Fibroblast of gingiva (primary cell): ENCODE measurements at places on chromosomes 2 and 18.

DNA sequence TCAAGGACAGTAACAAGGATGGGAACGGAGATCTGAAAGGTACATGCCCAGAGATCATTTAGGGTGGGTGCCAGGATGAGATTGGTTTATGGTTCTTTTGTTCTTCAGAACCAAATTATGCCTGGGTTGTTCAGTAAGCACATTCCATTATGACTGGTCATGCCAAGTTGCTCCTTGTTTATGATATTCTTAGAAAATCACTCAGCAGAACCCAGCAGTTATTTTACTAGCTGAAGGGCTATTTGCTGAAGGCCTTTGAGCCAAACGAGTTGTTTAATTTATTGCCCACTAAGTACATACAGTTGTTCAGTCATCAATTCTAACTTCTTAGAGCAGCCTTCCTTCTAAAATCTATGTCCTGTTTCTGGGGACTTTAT, 635 bp downstream of the SLC3A1 start:
- peak; percentile 32 for DNase-seq

DNA sequence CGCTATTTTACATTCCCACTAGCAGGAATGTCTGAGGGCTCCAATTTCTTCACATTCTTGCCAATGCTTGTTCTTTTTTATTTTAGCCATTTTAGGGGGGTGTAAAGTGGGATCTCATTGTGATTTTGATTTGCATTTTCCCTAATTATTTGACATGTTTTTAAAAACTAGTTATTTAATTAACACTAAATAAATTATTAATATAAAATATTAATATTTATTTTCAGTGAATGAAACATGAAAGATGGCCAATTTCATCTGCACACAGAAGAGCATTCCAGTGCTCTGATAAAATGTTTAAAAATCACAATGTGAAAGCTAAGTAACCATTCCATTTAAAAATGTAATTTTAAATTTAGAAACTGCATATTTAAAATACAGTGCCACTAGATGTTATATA, 322.2 kb upstream of the ZNF521 start:
- no peak for DNase-seq

GRCh38 chr2:211085056-211085680, 528.8 kb downstream of the CPS1 start:
- DNase-seq: peak; percentile 14

DNA sequence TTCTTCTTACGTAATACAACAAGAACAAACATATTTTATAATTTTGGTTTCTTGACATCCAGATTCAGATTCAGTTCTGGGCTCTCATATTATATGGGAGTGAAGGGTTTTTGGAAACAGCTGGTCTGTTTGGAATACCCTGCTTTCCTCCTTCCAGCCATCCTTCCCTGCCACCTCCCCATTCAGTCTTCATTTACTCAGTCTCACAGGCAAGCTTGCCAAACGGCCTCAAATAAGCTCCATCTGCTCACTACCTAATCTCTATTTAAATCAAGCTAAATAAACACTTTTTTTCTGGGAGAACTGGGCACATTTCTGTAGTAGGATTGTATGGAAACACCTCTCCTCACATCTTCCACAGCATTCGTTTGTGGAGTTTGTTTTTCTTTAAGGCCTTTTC, 147.5 kb downstream of the RND3 start:
- DNase-seq: peak; percentile 18

DNA sequence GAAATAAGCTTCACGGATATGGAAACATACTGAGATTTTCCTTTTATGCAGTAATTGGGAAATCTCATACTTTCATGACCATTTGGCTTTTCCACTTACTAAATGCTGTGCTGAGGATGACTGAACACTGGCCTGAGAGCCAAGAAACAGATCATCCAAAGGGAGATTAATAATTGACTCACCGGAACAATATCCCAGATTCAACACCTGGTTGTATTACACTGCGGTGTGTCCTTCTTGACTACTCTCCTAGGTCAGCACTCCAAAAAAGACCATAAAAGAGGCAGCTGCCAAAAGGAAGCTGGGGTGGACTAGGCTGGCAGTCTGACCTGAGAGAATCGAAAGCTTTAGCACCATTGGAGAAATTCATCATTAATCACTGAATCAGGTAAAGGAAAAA, 469.1 kb downstream of the CBLN2 start:
- no peak for DNase-seq

DNA sequence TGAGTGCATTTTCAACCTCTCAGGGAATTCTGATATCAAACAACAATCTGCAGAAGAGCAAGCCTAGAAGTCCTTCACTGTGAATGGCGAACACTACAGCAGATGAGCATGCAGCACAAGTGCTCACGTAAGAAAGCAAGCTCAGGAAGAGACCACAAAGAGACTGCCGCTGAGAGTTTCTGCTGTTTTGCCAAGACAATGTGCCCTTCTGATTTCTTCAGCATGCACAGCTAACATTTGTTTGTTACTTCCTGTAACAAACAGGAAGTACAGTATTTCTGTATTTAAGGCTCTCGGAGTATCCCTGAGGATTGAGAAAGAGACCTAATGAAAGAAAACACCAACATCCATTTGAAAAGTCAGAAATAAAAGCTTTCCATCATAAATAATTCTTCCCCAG, 45.9 kb downstream of the MBOAT2 start:
- DNase-seq: no peak

DNA sequence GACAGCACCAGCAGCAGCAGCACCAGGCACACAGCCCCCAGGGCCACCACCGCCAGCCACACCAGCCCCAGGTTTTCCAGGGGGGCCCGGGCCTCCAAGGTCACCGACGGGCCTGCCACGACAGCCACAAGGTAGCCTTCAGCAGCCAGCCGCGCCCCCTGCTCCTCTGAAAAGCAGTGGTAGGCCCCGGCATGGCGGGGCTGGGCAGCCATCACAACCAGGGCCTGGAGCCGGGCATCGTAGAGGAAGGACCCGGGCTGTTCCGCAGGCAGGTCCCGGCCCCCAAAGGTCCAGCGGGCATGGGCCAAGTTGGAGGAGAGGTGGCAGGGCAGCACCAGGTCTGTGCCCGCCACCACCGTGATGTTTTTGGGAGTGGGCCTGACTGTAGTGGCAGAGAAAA, 3.3 kb upstream of the ANKRD39 start:
- DNase-seq: no peak

DNA sequence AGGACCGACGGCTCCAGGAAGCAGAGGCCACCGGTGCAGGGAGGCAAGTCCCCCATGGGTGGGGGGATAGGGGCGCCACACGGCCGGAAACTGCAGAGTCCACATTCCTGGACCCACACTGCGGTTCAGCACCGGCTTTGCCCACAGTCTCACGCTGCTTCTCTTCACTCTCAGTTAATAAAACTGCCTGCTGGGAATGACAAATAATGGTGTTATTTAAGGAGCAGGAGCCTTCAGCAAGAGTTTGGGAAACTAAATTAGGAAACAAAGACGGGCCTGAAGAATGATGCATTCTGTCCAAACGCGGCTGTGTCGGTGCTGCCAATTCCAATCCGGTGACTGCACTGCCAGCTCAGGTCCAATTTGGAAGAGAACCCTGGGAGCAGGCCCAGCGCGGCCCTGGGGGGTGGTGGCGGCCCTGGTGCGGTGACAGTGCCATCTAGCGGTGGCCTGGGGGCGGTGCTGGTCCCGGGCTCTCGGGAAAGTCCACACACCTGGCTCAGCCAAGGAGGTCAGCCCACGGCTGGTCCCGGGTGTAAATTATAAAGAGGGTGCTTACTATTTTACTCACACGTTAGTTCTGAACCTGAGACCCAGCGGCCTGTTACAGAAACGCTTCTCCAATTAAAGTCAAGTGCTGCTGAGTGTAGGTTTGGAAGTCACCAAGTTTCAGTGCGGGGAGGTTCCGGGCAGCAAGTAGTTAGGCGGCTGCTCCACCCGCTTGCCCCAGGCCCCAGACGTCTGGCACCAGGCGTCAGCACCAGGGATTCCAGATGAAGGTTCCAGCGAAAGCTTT, 73.1 kb upstream of the PXDN start:
- peak; percentile 95 for DNase-seq

- no peak for DNase-seq
Measured at GRCh38 chr18:31438402-31438801, 9.1 kb upstream of the DSG3 start.

DNA sequence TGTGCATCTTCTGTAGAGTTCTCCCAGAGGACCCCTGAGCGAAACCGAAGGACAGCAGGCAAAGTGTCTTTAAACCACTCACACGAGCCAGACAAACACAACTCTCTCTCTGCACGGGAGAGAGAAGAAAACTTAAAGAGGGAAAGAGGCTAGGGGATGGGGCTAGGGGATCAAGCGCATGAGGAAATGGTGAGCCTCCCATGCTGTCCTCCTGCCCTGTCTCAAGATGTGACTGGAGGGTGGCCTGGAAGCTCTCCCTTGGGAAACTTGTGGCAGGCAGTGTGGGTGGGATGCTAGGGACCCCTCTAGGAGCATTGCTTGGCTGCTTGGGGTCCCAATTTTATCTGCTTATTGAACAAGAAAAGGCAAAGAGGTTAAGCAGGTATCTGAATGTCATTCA, 44.5 kb downstream of the CYP26B1 start:
- DNase-seq: no peak

DNA sequence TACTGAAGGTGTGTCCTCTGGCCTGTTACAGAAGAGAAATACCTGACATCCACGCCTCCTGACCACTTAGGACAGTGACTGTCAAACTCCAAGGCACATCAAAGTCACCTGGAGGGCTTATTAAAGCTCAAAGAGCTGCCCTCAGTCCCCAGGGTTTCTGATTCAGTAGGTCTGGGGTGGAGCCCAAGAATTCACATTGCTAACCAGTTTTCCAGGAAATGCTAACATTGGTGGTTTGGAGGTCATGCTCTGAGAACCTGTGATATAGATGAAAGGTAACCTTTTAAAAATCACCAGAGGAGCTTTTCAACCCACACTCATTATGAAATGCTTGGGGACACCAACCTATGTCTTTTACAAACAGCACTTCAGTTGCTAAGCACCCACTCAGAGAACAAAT, 172.3 kb downstream of the ALK start:
- DNase-seq: no peak

DNA sequence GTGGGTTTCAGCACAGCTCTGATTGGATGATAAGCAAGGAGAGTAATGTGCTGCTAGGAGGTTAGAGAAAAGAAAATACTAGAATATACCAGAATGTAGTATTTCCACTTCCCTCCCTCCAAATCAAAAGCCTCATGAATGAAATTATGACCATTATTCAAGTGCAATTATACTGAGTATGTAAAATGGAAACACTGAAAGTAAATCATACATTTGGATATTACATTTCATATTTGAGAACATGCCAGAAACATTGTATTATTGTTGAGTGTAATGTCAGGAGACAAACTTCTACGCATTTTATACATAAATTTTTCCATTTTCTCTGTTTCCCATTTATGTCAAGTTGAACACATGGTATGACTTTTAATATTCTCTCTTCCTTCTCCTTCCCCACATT, 942 bp upstream of the CETN1 start:
- no peak for DNase-seq

DNA sequence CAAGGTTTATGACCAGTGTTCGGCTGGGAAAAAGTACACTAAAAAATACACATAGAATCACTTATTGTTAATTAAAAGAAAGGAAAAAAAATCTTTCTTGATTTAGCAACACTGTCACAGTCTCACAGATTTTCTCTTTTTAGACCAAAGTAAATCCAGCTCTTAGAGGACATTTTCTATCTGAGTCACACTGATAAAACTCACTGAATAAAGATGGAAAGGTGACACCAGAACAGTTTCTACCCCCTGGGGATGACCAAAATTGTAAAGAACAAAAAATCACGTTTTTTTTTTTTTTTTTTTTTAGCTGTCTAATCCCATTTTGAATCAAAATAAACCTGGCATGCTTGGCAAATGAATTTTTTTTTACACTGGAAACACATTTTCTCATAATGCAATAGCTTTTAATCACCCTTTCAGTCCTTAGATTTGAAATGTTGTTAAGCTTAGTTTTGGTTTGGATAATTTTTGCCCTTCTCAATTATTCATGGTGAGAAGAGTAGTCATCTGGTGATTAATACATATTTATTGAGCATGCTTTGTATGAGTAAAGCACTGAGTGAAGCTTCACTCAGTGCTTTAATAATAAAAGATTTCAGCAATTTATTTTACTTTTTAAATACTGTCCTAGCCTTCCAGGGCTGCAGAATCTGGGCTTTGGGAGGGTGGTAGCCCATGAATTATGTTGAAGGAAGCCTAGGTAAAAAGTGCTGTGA, 886.3 kb downstream of the SLC4A3 start:
- no peak for DNase-seq

GRCh38 chr2:192948316-192948715, 753.6 kb upstream of the TMEFF2 start:
- DNase-seq: no peak

GRCh38 chr2:129771418-129772189, 207.9 kb upstream of the RAB6C start:
- DNase-seq: no peak

GRCh38 chr18:6022074-6022444, 126.7 kb upstream of the TMEM200C start:
- no peak for DNase-seq

DNA sequence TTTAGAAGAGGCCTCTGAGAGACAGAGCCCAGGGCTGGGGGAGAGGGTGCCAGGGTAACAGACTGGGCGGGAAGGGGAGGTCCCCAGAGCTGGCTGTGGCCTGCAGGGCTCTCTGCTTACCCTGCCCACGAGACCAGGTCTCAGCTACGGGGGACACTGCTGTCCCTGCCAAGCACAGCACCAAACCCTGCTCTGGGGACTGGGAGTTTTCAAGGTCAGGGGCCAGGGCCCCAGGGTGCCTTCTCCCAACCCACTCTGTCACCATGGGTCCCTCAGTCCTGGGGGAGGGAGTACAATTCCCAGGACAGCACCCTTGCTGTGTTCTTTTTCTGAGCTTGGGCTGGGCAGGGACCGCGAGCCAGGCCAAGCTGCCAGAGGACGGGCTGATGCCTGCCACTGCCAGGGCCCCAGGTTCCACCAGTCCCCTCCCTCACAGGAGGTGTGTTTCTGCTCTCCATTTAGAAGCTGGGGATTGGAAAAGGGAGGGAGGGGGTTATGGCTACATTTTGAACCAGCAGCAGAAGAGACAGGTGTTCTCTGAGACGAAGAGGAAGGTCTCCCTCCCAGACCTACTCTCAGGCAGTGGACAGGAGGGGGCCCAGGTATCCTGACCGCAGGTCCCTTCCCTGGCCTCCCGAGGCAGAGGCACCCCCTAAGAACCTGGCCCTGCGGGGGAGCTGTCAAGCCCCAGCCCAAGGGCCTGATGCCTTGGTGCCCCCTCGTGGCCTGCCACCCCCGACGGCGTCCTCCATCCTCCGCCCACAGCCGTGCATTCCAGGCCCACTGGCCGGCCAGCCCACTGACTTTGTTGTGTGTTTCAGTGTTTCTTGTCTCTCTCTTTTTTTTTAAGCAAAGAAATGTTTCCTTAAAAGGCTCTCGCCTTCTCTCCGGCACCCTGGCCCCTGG, 80.4 kb downstream of the TNS1 start:
- DNase-seq: no peak
